Esophagus muscularis mucosa (tissue), 4 donors: ENCODE measurements at places on chromosomes 6 and 20. TPM values are rescaled to one million over a fixed set of nuclear protein-coding genes. Genes with fewer than 3 reads are reported as not detected.

PAK5 gene
- 0.23 TPM for total RNA-seq

- DNase-seq = no peak
Observed at GRCh38 chr6:10268611-10269310, 146.1 kb downstream of the TFAP2A start.

MEI4 gene
- 0.39 TPM for total RNA-seq

CEP162 gene
- 8.0 TPM for total RNA-seq

DNA sequence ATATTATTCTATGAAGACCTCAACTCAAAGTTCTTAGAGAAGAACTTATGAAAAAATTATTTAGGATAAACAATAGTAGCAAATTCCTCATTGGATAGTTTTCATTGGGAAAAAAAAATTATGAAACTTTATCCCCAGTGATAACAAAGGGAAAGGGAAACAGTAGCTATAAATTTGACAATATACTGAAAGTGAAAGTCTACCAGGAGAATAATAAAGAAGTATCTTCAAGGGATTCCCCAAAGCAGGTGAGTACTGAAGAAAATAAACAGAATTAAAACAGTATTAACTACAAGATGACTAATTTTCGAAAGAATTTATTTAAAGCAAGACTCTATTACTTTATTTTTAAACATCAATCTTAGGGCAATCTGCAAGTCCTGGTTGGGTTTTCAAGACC is 56.4 kb downstream of the REPS1 start:
- no peak for DNase-seq

SASH1 gene
- 86.6 TPM for total RNA-seq

- DNase-seq = no peak
Observed at GRCh38 chr20:952196-952795, 36.2 kb upstream of the ANGPT4 start.

DNA sequence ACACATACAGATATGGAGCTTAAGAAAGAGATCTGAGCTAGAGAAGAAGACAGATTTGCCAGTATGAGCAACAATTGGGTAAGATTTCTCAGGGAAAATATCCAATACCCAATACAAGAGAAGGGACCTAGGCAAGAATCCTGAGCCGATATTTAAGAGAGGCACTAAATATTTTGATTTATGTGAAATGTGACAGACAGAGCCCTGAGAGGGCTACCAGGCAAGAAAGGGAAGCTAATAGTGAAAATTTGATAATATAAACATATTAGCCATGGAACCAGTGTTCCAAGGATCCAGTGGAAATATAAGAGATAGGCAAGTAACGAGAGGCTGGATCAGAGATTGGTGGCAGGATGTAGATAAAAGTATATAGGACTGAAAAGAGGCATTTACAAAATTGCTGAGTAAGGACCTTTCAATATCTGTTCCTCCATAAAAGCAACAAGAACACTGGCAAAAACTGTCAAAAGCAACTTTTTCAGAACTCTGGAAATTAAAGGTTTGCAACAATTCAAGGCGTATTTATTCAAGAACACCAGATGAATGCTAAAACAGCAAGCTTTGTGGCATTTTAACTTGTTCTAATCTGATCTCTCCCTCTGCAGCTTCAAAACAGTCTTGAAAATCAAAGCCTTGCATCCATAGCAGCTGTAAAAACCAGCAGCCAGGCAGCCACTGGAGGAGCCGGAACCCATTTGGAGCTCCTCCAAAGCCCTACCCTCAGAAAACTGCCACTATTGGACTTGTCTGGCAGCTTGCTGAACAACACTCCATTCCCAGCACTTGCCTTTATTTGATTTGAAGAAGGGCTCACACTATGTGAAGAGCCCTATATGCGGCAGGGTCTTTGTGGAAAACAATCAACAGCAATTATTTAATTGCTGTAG is 58.8 kb downstream of the REV3L start:
- DNase-seq = no peak

DNA sequence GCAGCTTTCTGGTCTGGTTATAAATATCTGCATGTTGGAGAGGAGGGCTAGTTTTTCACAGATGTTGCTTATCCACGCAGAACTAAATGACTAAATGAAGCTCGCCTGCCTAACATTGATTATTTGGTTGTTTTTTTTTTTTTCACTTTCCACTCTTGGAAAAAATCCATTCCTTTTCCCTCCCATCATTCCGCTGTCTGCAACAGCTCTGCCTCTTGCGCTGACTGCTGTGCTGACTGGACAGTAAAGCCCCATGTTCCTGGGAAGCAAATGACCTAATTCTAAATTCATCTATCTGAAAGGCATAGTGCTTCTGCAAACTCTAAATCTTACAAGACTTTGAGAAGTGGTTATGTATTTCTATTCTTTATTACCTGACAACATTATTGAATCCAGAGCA is 255.5 kb upstream of the PLN start:
- no peak for DNase-seq
